ENCODE measurements at places on chromosomes 2 and 18. TPM values are rescaled to one million over a fixed set of nuclear protein-coding genes. Genes with fewer than 3 reads are reported as not detected.

Gene CRYGD
- not detected for total RNA-seq

DNA sequence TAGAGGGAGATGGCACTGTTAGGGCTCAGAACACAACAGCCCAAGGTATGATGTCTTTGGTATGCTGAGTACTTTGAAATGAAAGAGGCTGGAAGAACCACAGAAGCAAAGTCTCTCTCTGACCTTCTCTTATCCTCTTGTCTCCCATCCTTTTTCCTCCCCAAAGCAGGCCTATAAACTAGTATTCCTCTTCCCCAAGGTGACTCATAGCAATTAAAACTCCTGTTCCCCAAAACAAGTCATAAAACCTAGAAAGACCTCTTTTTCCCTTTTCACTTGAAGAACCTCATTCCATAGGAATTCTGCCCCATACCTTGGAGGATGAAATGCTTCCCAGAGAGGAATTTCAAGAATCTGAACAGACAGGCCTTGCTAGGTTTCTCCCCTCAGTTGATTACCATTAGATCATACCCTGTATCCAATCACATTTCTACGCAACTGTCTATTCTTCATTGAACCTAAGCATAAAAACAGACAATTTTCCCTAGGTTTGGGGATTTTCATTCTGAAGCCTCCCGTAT, 25.7 kb downstream of the MDH1 start:
- no peak for DNase-seq

- no peak for DNase-seq
These were observed 741.7 kb downstream of the PLCL1 start for GRCh38 chr2:198546122-198546521.

- DNase-seq = no peak
These were observed 24.4 kb downstream of the TFCP2L1 start for GRCh38 chr2:121260370-121261154.

Gene PLA2R1
- total RNA-seq = not detected

DNA sequence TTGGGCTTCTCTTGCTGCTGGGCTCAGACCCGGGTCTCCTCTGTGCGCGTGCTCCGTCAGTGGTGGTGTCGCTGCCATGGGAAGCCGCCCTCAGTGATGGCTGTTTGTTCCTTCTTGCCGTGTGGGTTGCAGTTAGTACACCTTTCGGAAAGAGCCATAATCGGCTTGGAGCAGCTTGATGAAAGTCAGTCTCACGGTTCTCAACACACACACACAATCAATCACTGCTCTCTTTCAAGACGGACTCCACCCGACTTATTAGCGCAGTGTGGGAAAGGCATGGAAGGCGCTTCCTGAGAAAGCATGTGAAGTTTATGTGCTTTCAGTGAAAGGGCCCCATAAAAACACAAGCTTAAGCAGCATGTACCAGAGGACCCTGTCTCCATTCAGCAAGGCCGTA, 64.1 kb downstream of the SOX11 start:
- no peak for DNase-seq

GRCh38 chr2:37489041-37489456, 144.6 kb downstream of the QPCT start:
- no peak for DNase-seq

- DNase-seq = no peak
These were observed 91.6 kb downstream of the FAM161A start for GRCh38 chr2:61762292-61762691.

Gene ERBB4
- not detected for total RNA-seq

- no peak for DNase-seq
These were observed 1176.8 kb upstream of the GYPC start for GRCh38 chr2:125479143-125479636.

Gene LNPK
- 22.1 TPM for total RNA-seq

GRCh38 chr2:68837164-68837860, 33.9 kb downstream of the BMP10 start:
- peak; percentile 75 for DNase-seq

DNA sequence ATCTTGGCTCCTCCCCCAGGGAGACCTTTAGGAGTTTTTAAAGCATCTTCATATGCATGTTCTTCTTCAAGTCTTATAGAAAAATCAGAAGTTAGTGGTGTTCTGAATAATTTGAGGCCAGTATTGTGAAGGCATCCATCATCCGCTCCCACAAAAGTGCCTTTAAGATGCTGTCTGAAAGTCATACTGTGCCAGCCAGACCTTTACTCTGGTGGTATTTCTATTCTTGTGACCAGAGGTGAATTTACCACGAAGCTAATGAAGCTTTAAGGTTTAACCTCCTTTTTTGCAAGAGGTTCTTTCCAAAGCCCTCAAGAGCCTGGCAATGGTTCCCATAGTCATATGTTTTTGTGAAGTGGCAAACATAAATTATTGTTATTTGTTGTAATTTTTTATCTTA, 54.3 kb downstream of the SLC40A1 start:
- DNase-seq = no peak

DNA sequence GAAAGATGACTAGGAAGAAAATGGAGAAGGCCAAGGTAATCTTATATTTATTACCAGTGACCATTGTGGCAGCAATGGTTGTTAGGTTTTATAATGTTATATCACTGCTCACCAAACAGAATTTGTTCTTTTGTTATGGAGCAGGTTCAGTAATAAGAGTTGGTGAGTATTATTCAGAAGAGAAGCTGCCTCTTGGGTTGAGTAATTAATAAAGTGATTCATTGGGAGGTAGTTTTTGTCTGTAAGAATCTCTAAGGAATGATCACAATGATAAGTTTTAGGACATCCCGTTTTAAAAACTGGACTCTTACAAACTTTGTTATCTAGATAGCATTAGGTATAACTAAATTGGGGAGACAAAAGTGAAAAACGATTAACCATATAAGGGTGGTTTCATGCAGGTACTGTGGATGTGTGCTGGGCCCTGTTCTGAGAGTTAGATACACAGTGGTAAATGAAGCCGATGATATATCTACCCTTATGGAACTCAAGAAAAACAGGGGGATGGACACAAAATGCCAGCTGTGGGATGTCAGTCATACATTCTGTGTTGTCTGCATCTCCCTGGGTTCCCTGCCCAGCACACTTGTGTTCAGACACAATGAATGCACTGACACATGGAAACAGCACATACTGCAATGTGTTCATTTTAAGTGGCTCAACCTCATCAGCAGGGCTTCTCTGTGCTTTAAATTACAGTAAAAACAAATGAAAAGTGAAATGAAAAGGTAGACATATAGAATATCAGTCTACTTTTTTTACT, 7.5 kb downstream of the MAP4K4 start:
- DNase-seq = no peak

DNA sequence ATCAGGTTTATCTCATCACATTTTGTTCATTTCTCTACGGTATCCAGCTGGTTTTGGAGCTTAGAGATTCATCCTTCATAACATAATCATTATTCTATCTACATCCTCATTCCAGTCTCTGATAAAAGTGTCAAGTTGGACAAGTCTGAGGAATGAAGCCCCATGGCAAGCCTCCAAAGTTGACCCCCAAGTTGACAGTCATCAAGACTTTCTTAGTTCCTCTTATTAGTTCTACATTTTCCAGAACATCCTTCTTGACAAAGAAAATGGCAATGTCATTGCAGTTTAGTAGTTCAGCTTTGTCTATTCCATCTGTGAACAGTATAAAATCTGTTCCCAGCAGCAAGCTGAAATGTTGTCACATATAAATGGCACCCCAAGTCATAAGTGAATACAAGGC, 4.5 kb upstream of the TMSB10 start:
- no peak for DNase-seq

DNA sequence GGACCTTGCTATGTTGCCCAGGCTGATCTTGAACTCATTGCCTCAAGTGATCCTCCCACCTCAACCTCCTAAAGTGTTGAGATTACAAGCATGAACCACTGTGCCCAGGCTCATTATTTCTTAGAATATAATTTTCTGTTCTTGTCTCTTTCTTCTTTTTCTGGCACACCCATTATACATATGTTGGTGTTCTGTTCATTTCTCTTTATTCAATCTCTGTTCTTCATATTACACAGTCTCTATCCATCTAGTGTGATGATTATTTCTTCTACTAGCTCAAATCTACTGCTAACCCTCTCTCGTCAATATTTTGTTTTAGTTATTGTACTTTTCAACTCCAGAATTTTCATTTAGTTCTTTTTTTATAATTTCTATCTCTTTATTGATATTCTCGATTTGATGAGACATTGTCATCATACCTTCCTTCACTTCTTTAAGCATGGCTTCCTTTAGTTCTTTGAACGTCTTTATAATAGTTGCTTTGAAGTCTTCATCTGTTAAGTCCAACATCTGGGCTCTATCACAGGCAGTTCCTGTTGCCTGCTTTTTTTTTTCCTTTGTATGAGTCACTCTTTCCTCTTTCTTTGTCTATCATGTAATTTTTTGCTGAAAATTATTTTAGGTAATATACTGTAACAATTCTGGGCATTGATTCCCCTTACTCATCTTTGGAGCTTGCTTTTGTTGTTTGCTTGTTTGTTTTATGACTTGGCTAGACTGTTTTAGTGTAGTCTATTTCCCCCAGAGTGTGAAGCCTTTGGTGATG, 196.4 kb upstream of the NABP1 start:
- DNase-seq = no peak

DNA sequence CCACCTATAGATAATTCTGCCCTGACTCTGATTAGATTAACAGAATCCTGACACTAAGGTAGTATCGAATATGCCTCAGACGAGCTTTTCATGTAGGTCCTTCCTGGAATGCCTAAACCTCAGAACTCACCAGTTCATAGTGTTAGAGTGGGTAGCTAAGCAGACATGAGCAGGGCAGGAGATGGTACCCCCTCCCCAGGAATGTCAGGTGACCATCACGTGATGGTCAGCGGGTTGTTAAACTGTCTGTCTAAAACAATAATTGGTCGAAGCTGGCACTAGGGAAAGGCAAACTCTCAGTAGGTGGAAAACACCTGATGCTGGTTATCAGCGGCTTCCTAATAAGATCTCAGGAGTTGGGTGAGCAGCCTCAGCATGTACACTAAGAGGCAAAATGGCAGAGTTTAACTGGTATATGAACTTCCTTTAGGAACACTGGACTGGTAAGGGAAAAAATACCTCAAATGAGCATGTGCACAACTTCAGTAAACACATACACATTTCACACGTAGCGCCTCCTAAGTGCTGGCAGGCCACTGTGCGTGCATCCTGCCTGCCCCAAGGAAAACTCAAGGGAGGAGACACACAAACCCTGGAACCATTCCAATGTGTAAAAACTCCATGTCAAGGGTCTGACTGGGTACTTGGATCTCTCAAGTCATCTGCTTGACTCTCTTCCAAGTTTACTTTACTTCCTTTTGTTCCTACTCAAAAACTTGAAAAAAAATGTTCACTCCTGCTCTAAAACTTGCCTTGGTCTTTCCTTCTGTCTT, 339.5 kb downstream of the GULP1 start:
- no peak for DNase-seq

Gene CAVIN2
- 0.40 TPM for total RNA-seq

GRCh38 chr2:174341995-174342685, 7.4 kb downstream of the SP9 start:
- no peak for DNase-seq

Gene PRSS56
- total RNA-seq = not detected

- no peak for DNase-seq
These were observed 32.4 kb upstream of the NCK2 start for GRCh38 chr2:105712166-105712915.

DNA sequence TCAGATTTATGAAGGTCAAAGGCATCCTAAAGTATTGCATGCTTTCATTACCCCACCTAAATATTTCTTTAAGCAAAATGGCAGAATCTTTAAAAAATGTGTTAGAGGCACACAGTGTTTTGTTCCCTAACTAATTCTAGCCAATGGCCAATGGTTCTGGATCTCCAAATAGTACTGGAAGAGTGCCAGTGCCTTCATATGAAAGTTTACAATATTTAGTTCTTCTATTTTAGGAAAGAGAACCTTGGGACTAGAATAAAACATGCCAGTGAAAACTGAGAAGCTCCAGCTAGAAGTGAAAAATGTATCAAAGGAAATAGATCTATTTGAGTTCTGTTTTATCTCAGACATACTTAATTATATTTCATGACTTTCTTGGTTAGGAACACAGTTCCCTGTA, 37.1 kb downstream of the TACR1 start:
- DNase-seq = no peak

DNA sequence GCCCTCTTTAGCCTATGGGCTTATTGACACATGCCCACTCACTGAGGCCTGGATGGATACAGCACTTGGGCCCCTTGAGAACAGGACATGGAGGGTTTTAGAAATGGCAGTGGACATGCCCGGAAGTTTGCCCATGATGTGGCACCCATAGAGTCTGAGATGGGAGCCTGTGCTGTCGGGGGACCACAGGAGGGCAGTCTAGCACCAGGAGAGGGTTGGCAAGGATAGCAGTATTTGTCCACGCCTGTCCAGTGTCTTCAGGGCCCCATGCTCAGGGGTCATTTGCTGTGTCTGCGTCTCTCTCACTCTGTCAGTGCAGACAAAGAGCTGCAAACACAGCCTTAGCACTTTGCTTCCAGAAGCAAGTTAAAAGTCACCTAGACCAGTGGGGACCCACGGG, 48.7 kb downstream of the IL1RL2 start:
- DNase-seq = no peak

GRCh38 chr2:23626701-23627230, 241.8 kb downstream of the KLHL29 start:
- DNase-seq = no peak

Gene CPS1
- 0.59 TPM for total RNA-seq

GRCh38 chr18:45745817-45746461, 22.0 kb downstream of the SLC14A1 start:
- no peak for DNase-seq

- DNase-seq = no peak
These were observed 523.0 kb downstream of the ERBB4 start for GRCh38 chr2:212015588-212015987.

Gene TMEM178A
- not detected for total RNA-seq

- DNase-seq = no peak
These were observed 22.3 kb downstream of the LRATD1 start for GRCh38 chr2:14654835-14655282.

DNA sequence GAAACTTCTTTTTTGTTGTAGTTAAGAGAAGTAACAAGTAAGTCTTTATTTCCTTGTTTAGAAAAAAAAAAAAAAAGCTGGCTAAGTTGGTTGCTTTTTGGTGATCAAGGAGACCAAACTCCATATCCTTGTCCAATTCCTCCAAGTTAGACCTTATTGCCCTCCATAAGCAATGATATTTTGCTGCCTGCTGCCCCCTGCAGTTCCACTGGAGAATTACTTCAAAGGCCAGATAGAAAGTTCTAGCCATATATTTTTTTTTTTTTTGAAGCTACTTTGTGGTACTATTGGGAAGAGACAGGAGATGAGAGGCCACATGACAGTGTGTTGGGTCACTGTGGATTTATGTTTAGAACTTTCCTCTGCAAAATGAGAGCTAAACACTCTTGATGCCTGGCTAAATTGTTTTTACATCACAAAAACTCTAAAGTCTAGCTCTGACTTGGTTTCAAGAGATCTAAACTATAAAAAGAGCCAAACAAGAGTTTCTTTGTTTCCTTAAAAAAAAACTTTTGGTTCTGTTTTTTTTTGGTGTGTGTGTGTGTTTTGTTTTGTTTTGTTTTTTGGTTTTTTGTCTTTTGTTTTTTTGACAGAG, 80.7 kb upstream of the RASGRP3 start:
- peak; percentile 14 for DNase-seq

All from T-cell (primary cell).